ENCODE measurements at places on chromosomes 6 and 20.

DNA sequence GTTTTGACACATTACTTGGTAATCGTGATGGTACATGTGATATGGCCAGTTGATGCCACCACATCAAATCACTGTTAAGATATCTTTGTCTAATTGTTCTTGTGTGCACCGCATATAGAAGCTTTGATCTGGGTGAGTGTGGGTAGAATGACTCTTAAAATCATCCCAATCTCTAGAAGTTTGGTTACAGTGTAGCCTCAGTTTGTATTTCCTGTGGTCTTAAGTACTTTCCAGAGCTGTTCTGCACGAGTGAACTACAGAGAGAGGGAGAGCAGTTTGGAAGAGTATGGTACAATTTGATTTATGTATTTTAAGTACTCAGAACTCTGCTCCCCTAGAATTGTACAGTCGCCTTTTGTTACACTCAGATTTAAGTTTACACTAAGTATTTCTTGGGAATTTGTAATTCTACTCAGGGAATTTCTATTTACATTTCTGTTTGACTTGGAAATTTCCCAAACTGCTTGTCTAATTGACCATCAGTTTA lies 37.5 kb downstream of the SNX9 start:
- no peak for DNase-seq

DNA sequence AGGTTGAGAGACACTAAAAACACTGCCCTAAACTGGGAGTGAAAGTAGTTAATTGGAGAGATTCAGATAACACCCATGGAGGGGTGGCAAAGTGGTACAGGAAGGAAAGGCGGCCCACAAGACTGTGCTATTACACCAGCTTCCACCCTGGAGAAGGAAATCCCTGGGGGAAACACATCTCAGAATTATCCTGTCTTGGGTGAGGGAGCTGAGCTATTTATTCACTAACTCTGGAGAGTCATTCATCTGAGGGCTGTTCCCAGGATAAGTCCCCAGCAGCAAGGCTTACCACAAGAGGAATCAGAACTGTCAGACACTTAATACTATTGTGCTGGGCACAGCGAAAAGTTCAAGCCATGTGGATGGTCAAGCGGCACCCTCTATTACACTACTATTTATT lies 9.9 kb downstream of the TBCC start:
- no peak for DNase-seq

DNA sequence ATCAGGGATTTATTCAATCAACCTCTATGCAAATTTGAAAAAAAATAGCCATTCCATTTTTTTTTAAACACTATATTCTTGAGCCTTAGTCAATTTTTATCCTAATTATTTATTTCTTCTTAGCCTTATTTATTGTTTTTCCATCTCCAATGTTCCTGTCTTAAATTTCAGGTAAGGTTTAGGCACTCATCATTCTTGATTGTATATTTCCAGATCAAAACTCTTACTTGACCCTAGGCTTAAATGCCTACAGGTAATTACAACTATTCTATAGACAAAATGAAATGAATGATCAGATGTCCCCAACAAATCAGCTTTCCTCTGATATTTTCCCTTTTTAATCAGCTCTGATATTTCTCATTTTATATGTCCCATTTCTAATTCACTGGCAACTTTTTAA lies 402.6 kb upstream of the EPHA7 start:
- no peak for DNase-seq

- DNase-seq: no peak
Observed at GRCh38 chr20:57396212-57396983, 5.2 kb downstream of the RBM38 start.

DNA sequence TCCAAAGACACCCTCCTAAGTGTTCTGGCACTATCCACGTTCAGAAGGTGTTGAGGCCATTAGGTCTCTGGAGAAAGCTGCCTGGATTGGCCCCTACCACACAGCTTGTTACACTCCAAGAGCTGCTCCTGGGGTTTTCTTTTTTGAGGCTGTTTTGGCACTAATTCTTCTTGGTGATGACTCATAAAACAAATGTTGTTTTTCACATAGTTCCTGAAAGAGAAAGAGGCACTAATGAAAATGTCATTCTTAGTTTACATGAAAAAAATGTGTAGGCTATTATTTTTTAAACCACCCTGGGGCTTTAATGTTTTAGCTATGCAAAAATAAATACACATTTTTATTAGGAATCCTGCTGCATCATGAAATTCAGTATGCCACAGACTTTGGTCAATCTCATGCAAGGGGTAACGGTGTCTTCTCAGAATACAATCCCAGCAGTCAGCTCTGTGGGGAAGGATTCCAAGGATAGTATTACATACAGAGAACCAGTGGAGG lies 38.1 kb downstream of the TBPL1 start:
- DNase-seq: no peak

GRCh38 chr6:43497689-43498088 lies 12.5 kb downstream of the LRRC73 start:
- DNase-seq: no peak

GRCh38 chr20:59004763-59005522 lies 2.1 kb downstream of the CTSZ start:
- DNase-seq: no peak

GRCh38 chr20:50916257-50916656 lies 15.0 kb downstream of the ADNP start:
- DNase-seq: no peak

DNA sequence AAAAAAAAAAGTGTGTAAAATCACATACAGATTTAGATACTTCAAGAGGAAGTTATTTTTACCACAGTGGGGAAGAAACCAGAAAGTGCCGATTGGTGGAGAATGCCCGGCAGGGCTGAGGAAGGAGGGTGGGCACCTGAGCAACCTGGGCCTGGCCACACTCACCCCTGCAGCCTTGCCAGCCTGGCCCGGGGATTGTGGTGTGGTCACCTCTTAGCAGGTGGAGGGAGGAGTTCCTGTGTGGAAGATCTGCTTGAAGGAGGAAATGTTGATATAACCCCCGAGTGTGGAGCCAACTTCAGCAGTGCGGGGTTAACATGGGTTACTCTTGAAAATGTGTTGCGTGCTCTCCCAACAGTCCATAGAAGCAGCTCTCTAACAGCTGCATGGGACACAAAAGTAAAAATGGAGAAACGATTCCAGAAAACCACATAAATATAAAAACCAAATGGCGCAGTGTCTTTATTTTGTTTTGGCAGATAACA lies 14.7 kb downstream of the UST start:
- no peak for DNase-seq

DNA sequence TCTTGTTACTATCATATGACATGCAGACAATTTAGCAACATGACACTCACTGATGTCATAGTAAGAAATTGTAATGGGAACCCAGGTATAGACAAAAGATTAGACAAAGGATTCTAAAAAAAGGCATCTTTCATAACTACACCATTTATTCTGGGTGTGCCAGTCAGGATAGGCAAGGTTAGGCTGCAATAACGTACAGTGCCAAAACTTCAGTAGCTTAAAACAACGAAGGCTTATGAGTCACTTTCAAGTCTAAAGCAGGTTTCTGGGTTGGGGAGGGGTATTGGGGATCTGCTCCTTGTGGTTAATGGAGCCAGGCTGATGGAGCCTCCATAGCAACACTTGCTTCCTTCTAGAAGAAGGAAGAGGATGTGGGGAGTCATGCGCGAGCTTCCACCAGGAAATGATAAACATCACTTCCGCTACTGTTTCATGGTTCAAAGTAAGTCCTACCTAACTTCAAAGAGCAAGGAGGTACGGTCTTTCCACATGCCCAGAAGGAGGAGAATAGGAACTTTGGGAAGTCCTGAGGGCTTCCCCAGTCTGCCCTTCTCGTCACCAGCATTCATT lies 2.0 kb upstream of the GTSF1L start:
- no peak for DNase-seq

DNA sequence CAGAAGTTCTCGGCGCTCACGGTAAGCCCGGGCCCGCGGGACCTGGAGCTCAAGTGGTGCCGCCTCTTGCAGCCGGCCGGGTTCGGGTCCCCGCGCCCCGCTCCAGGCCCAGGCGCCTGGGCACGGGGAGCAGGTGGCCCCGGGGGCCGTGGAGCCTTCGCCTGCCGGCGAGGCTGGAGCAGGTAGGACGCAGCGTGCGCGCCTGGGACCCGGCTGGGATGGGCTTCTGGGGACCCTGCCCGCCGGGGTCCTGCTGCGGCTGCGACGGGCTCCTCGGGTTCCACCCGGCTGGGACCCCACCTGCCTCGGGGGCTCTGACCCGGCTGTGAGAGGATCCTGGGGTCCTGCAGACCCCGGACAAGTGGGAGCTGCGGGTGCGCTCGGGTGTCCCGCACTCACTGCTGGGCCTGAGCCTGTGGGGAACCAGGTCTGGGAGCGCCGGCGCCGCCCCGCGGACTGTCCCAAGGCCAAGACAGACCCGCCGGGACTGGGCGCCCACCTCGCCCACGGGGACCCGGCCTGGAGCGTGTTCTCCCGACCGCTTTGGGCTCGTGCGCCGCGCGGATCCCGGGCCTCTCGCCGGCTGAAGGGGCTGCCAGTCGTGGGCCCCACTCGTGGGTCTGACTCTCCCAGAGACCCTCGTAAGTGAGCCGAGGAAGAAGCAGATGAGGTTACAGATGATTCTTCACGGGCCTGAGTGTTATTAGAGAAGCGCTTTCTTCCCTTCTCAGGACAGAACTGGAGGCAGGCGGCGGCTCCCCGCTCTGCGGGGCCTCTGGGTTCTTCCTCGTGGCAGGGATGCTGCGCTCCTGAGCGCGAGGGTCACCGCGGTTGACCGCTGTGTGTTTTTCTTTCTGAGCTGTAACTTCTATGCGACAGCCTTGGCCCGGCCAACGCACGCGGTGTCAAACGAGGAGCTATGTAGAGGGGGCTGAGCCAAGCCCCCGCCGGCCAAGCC lies 729 bp downstream of the SMOC2 start:
- no peak for DNase-seq

DNA sequence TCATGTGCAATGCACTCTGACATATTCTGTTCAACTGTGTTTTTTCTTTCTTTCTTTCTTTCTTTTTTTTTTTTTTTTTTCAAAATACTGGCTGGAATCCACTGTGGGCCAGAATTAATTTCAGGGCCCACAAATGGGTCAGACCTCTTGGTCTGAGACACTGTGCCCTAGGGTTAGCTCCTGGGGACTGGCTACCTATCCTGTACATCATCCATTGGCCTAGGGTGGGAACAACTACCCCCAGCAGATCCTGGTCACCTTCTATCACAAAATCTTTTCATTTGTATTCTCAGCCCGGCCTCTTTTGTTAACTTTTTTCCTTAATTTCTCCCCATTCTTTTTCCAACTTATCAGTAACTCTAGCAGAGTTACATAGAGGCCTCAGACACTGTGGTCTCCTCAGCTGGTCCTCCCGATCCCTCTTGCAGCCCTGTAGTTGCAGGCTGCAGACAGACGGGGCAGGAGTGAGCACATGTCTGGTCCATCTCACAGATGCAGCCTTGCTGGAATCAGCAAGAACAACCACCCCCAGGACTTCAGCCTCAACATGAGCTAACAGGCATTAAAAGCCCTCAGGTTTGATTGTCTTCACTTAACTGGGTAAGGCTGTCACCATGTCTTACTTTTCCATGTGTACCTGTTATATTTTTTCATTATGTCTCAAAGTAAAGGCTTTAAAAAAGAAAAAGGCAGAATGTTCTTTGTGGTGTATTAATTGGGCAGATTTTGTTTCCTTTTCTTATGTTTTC lies 41.3 kb downstream of the TXLNB start:
- peak; percentile 32 for DNase-seq

DNA sequence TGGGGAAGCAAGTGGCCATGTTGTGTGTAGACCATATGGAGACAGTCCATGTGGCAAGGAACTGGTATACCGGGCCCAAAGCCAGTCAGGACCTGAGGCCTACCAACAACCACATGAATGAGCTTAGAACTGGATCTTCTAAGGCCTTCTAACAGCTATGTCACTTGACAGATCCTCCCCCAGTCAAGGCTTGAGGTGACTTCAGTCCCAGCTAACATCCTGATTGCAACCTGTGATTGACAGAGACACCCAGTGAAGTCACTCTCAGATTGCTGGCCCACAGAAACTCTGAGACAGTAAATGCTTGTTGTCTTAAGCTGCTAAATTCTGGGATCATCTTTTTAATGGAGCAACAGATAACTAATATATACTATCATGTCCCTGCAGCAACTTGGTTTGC lies 32.9 kb downstream of the AHI1 start:
- DNase-seq: no peak

- DNase-seq: no peak
Observed at GRCh38 chr20:1874450-1875182, 20.6 kb upstream of the SIRPA start.

DNA sequence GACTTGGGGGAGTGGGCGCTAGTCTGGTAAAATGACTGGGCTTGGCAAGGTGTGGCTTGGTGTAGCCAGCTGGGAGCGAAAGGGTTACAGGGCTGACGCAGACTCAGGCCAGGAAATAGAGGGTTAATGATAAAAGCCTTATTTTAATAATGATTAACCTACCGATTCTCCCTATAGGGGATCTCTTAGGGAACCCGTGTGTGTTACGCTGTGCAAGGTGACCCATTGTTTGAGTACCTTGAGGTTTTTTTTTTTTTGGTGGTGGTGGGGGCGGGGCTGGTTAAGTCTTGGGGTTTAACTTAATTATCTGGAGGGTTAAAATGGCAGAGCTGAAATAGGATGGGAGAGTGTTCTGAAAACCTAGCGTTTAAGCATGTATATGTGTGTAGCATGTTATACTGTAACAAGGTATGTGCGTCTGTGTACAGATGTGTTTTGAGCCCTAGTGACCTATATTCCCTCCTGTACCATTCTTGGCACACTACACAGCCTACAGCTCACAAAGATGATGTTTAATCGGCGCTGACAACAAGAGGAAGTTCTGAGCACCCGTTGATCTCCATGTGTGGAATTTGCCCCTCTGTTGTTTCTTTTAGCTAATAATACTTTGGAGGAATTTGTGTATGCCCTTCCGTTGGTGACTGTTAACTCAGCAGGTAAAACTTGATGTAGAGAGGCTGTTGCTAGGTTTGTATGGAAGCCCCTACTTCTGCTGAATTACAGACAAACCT lies 1.3 kb downstream of the CARMIL1 start:
- no peak for DNase-seq

DNA sequence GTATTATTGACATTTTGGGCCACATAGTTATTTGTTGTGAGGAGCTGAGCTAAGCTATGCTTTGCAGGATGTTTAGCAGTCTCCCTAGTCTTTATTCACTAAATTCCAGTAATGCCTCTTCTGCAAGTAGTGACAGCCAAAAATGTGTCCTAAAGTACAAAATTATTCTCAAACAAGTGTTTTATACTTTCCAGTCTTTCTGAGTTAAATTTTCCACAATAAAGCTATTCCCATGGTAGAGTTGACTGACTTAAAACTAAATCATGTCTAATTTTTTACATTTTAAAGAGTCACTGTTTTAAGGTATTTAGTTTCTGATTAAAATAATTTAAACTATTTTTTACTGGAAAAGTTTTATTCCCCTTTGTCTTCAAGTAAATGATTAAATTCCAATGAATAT lies 717.8 kb upstream of the HS3ST5 start:
- no peak for DNase-seq
